ENCODE measurements at places on chromosomes 7 and 10.

GRCh38 chr7:92837000-92837749 is 802 bp upstream of the CDK6 start:
- DNase-seq, result no peak

DNA sequence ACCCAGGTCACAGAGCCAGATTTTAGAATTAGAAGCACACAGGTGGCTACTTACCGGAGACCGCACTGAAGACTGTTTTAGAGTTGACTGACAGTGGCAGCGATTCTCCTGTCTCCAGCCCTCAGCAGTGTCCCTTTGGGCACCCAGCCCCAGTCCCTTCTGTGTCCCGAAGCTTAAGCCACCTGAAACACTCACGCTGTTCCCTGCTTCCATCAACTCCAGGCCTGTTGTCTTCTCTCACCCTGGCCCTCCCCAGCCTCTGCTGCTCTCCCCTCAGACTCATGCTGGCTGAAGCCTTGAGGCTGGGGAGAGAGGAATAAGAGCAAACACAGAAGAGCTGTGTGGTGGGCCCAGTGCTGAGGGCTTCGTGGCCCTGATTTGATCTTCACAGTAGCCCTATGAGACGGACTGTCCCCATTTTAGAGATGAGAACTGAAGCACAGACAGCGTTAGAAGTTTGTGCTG is 10.6 kb downstream of the SAP25 start:
- DNase-seq, result no peak

- no peak for DNase-seq
Observed at GRCh38 chr10:21260066-21260465, 265.4 kb downstream of the SKIDA1 start.

DNA sequence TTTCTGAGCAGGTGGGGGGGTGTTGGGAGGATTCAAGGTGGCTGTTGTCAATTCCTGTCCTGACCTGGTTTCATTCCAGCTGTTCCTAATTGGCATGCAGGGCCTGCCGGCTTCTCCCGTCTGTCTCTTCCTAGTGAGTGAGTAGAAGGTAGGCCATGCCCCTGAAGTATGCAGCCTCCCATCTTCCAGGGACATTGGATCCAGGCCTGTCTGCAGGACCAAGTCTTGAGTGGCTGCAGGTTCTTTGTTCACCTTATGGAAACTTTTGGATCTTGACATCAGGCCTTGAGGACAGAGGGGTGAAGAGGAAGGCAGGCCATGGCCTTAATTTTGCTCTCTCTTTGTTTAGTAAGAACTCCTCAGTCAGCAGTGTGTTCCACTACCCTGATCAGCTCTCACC is 131.8 kb downstream of the SH2D4B start:
- no peak for DNase-seq
